ENCODE measurements at places on chromosomes 3 and 15.
A peak's percentile ranks its signal among the peaks of the same experiment; 100 is the strongest.

GRCh38 chr3:58839187-58839586, 172.6 kb upstream of the FAM3D start:
- no peak for DNase-seq

GRCh38 chr15:90232941-90233386, 777 bp downstream of the CIB1 start:
- no peak for DNase-seq

DNA sequence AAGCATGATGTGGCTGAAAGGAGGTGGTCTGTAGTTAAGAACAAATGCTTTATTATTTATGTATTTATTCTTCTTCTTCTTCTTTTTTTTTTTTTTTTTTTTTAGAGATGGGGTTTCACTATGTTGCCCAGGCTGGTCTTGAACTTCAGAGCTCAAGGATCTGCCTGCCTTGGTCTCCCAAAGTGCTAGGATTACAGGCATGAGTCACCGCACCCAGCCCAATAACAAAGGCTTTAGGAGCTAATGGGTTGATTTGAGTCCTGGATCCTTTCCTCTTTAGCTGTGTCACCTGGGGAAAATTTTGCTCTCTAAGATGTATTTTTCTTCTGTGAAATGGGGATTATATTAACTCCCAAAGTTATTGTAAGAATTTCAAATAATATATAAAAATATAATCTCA, 168.8 kb downstream of the PEX5L start:
- DNase-seq: no peak

GRCh38 chr15:26260517-26261133, 397.5 kb upstream of the ATP10A start:
- no peak for DNase-seq

DNA sequence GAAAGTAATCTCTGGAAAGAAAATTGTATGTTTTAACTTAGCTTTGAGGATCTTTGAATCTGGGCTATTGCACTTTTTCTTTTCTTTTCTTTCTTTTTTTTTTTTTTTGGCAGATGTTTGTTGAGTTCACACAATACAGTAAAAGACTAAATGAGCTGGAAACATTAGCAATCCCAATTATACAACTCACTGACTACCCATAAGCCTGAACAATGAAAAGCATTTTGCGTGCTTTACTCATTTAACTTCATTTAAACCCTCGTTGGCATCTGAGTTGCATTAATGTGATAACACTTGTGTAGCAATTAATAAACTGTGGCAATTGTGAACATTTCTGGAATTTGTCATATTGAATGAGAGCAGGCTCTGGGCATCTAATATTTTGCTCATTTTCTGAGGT, 269.4 kb upstream of the RBMS3 start:
- DNase-seq: no peak

- DNase-seq: peak; percentile 44
These were observed 17.8 kb upstream of the NR2E3 start for GRCh38 chr15:71792521-71792920.

GRCh38 chr3:179148616-179149405, 654 bp downstream of the PIK3CA start:
- DNase-seq: no peak

GRCh38 chr3:129439226-129439816, 427 bp downstream of the MBD4 start:
- no peak for DNase-seq

GRCh38 chr15:42155546-42156242, 742 bp downstream of the PLA2G4F start:
- no peak for DNase-seq

DNA sequence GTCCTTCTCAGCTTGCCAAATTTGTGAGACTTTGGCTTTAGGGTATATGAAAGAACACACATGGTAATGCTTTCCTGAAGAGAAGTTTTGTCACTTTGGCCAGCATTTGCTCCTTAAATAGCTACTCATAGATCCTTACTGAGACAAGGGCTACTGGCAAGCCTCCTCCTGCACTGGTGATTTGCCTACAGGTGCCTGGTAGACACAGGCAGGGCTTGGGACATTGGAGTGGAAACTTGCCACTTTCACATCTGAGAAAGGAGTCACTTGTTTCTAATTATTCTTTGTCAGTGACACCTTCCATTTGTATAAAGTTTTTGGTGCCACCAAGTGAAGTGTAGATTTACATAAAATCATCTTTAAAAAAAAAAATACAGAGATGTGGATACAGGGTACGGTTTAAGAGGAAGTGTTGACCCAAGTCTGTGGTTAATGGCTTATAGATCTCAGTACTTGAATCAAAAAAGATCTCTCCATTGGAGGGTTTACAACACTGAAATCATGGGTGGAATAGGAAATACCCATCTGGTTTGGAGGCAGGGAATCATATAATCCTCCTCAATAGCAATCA, 132.8 kb upstream of the GADL1 start:
- no peak for DNase-seq

DNA sequence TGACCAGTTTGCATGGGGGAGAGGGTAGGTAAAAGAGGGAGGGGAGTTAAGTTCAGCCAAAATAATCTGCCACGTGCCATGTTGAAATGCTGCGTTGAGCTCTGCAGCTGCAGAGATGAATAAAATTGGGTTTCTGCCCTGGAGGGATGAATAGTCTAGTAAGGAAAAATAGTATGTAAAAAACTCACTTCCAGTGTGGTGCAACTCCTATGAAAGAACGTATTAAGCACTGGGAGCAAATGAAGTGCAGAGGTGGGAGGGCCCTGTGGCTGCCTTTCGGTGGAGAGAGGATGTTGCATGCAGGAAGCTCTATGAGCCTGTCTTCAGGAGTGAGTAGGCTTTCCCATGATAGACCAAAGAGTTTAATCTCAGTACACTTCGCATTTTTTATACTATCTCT, 8.6 kb downstream of the CEP63 start:
- DNase-seq: no peak

- no peak for DNase-seq
These were observed 99.0 kb upstream of the KCNMB2 start for GRCh38 chr3:178437236-178437635.

DNA sequence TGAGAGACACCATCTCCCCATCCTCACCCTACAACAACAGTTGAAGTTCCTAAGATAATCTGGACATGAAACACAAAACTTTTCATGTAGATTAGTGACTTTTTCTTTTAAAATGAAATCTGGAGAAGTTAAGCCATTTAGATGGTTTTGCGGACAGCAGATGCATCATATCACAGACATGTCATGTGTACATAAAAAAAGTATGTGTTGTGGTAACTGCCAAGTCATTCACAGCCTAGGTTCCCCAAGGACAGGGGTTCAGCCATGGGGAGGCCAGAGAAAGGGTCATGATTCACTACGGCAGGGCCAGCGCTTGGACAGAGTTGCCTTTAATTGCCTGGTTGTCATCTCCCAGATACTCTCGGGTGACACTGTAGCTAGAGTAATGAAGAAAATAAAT, 163.2 kb downstream of the PDZRN3 start:
- DNase-seq: no peak

DNA sequence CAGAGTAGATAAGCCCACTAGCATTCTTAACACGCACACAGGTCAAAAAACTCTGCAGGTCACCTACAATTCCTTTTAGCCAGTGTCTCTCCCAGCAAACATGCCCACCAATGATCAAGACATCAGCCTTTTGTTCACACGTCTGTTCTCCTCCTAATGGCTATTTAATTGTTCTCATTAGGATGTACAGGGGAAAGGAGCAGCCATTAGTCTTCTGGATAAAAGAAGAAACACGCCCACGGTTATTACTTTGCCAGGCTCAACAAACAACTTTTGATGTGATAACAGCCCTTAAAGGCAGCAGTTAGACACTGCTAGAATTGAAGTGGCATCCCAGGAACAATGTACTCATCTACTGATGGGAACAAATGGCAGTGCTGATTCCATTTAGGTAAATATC, 108.8 kb downstream of the NTRK3 start:
- no peak for DNase-seq

DNA sequence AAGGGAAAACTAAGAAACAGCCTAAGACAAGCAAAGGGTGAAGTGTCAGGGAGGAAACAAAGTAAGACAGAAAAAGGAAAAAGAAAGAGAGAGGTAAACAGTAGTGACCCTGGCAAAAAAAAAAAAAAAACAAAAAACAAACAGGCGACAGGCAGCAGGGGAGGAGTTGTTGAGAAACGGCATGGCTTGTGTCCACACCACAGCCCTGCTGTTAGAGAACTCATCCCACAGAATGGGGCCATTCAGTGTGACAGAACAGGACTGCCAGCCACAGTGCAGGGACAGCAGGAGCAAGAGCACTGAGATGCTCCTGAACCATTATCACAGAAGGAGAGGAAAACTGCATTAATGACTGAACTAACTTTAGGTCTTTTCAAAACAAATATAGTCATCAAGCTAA, 29.7 kb downstream of the MECOM start:
- no peak for DNase-seq

GRCh38 chr15:92970656-92971055, 70.5 kb downstream of the CHD2 start:
- no peak for DNase-seq

GRCh38 chr3:185070491-185071286, 82.2 kb downstream of the C3orf70 start:
- DNase-seq: no peak

- DNase-seq: no peak
These were observed 113.1 kb upstream of the ABHD17C start for GRCh38 chr15:80581976-80582375.

DNA sequence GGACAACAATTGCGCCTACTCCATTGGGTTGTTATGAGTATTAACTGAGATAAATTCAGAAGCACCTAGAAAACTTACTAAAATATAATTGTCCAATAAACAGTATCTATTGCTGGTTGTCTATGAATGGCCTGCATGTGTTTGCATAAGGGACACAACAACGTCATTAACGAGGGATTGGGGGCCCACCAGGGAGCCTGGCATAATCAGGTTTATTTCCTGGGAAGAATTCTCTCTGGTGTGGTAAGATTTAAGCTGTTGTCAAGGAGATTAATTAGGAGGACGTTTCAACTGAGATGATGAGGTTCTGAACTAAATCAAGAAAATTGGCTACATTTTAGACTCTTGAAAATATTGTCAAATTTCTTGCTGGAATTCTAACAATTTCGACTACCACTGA, 176.1 kb upstream of the CDIN1 start:
- DNase-seq: no peak

DNA sequence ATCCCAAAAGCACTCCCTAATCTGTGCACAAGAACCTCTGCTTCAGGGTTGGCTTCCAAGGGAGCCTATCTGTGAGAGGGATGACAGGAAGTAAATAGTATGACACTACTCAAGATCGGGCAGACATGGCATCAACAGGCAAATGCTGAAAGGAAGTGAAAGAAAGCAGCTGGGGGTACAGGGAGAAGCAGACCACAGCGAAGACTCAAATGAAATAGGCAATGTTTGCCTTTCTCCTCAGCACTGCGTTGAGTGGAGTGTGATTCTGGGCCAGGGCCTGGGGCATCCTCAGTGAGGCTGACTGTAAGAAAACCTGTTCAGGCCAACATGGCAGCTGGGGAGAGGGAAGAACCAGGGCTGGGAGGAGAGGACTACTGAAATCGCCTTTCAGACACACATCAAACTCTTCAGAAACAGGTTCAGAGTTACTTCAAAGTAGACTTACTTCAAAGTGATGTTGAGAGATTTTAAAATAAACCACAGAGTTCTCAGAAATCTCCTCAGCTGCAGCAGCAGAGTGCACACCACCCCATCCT, 96.6 kb downstream of the SLC9A9 start:
- no peak for DNase-seq

DNA sequence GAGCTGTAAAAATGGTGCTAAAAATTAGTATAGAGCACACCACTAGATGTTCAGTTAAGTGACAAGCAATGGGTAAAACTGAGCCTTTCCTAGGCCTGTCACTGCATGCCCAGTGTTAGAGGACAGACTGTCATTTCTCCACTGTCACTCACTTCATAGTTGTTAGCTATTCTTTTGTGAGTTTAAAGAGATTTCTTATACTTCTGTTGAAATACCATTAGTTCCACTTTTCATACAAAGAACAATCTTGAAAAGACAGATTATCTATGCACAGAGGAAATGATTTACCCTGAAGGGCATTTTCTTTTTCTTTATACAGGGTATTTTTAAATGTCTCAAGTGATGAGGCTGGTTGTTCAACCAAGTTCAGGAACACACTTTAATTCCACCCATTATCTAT, 28.3 kb upstream of the CHMP2B start:
- DNase-seq: no peak

- DNase-seq: no peak
These were observed 12.0 kb downstream of the DNASE1L3 start for GRCh38 chr3:58198804-58199203.

- DNase-seq: peak; percentile 28
These were observed 40.7 kb downstream of the SNRK start for GRCh38 chr3:43326891-43327581.
